ENCODE measurements at places on chromosomes 1 and 21.
A peak's percentile ranks its signal among the peaks of the same experiment; 100 is the strongest.

GRCh38 chr1:108141621-108142020 lies 58.5 kb downstream of the SLC25A24 start:
- no peak for DNase-seq
- H3K27me3 ChIP-seq: no peaks in the 10 kb centered on the region
- peaks cover 36% of the 10 kb centered on the region for H3K36me3 ChIP-seq
- H3K4me1 ChIP-seq: no peaks in the 10 kb centered on the region
- no peak overlapping the region for H3K27ac ChIP-seq

GRCh38 chr1:119647734-119648619 lies at the start of gene ZNF697:
TSS of gene ZNF697 (minus strand) at chr1:119648266. CDS start at chr1:119626100, 22,166 bp downstream.
- no peak within 1 kb of the TSS for H3K4me3 ChIP-seq
- H3K27ac ChIP-seq: no peak within 1 kb of the TSS
- H3K36me3 ChIP-seq: no peaks in the 10 kb centered on the region
- peaks cover 24% of the 10 kb centered on the region for H3K27me3 ChIP-seq

DNA sequence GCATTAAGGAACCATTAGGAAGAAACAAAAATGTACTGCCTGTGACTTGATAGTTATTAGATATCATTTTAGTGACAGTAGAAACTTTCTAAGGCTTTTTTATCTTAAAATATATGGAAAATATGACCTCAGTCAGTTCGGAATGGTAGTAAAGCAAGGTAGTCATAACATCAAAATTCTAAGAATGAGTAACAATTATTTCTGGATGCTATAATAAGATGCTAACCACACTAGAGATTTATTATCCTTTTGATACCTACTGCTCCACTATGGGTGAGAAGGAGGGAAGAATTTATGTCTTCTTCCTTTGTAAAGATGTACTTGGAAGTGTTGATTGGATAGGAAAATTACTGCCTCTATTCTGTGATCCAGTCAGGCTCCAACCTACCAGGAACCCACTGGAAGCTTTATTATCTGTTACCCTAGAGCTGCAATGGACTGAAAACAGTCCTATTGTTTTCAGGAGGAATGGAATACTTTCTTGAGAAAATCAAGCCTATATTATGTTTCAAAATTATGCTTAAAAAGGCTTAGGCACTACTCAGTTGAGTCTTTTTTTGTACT lies 8.8 kb downstream of the FMN2 start:
- H3K27me3 ChIP-seq: no peaks in the 10 kb centered on the region
- no peaks in the 10 kb centered on the region for H3K4me1 ChIP-seq
- no peak for DNase-seq
- H3K27ac ChIP-seq: no peak overlapping the region

DNA sequence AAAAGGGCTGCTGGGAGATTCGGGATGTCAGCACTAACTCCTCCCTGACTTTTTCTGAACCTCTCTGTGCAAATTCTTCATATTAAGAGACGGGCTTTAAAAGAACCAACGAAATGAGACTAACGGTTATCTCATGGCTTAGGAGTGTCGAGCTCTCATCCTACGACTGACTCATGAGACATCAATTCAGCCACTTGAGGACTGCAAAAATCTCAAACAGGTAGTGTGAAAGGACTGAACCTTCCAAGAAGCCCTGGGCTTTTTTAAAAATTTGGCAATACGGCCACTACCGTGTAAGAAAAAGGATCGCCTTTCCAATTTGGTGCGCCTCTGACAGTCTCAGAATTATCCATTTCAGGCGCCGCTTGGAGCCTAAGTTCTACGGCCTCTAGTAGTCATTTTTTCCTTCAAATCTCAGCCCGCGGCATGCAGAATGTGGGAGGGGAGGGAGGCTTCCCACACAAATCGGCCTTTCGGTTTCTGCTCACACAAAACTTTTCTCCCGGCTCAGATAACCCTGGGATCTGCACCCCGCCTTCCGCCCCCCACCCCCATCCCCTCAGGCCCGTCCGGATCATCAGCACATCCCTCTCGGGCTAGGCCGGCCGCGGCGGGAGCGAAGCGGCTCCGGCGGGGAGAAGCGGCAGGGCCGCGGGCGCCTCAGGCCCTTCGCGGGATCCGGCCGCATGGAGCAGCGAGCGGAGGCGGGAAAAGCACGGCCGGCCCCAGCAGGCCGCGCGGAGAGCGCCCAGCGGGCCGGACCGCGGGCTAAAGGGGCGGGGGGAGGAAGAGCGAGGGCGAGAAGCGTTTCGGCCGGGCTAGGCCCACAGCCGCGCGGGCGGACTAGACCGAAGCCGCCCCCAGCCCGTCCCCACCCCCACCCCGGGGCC lies 618 bp downstream of the HNRNPR start:
- H3K36me3 ChIP-seq: peaks cover 41% of the 10 kb centered on the region
- peak overlapping the region; percentile 77 for H3K4me3 ChIP-seq
- H3K27me3 ChIP-seq: no peaks in the 10 kb centered on the region
- peak overlapping the region; percentile 85 for H3K27ac ChIP-seq
- H3K4me1 ChIP-seq: peaks cover 49% of the 10 kb centered on the region
- DNase-seq: peak; percentile 46

- no peaks in the 10 kb centered on the region for H3K27me3 ChIP-seq
- peak; percentile 77 for DNase-seq
- H3K27ac ChIP-seq: peak overlapping the region; percentile 81
- H3K4me1 ChIP-seq: peaks cover 81% of the 10 kb centered on the region
- no peaks in the 10 kb centered on the region for H3K36me3 ChIP-seq
Measured at GRCh38 chr1:27605796-27606707, 2.1 kb upstream of the AHDC1 start.

Data from DND-41 (cell line).